ENCODE measurements at places on chromosomes 7 and 10.

GRCh38 chr7:25455683-25456251 lies 227.5 kb upstream of the NPVF start:
- no peak for DNase-seq

GRCh38 chr7:69714886-69715576 lies 116.8 kb downstream of the AUTS2 start:
- no peak for DNase-seq

GRCh38 chr7:12210179-12211053 lies 678 bp upstream of the TMEM106B start:
- no peak for DNase-seq

DNA sequence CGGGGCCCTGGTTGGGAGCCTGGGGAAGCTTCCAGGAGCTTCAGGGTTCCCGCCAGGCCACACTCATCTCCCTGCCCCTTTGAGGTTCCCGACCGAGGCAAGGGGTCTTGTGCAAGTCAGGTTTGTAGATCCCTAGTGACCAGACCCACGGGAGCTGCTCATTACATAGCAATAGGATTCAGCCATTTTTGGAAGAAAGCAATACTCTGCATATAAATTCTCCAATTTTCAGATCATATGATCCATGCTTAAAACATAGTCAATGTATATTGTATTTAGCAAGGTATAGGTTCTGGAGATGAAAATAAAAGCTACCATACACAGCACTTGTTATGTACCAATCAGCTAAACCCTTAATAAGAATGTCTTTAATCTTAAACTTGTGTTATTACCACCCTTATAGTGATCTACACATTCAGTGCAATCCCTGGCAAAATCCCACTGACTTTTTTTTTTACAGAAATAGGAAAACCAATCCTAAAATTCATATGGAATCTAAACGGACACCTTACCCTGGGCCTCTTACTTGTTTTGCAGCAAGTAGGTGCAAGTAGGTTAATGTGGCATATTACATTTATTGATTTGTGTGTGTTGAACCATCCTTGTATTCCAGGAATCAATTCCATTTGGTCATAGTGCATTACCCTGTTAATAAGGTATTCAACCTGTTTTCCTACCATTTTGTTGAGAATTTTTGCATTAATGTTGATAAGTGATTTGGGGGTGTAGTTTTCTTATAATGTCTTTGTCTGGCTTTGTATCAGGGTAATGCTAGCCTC lies 13.8 kb upstream of the FKBP9 start:
- DNase-seq: no peak

- DNase-seq: no peak
These were observed 534.3 kb downstream of the PARD3 start for GRCh38 chr10:34280599-34281374.

DNA sequence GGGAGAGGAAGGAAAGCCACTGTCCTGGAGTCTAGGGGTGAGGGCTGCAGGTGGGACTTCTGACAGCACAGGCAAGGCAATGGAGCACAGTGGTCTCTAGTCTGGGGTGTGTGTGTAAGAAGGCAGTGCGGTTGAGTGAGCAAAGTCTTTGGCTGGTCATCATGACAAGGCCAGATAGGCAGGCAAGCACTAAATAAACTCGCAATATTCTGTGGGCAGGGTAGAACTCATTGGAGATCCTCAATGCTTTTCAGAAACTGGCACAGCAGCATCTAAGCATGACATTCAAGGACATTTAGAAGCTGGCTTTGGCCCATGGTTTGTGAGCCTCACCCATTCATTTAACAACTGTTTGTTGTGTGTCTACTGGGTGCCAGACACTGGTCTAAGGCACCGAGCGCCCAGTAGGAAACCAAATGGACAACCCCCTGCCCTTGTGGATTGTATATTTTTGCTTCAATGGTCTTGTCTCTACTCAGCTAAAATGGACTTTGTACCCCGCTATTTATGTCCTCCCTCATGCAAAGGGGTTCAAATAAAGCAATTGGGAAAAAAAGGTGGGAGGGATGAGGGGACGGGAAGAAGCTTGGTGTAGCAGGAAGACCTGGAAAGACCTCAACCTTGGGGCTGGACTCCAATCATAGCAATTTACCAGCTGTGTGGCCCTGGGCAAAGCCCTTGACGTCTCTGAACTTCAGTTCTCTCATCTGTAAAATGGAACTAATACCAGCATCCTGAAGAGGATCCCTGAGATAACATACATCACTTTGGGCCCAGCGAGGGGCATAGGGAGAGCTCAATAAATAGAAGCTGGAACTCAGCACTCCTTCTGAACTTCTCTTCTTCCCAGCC lies 116.0 kb downstream of the NEURL1 start:
- no peak for DNase-seq
